Stimulated activated CD4-positive, alpha-beta T cell treated with anti-CD3 and anti-CD28 coated beads, TNF-alpha, amount 100 ng/mL, for 24 hours (primary cell): ENCODE measurements at places on chromosomes 3 and 15.

DNA sequence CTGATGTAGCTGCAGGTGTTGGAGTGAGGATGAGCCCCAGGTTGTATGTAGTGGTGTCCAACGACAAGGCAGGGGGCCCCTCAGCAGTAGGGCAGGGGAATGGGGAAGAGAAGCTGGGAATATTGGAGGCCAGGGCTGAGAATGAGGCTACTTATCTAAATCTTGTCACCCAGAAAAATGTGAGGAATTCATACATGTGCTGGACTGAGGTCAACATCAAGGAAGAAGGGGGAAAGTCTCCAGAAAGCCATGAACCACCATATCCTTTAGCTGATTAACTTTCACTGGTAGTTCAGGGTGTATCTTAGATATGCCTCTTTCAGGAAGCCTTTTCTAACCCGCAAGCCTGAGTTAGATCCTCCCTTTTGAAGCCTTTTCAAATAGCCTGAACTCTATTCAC lies 22.6 kb upstream of the FSTL1 start:
- no peak for DNase-seq

DNA sequence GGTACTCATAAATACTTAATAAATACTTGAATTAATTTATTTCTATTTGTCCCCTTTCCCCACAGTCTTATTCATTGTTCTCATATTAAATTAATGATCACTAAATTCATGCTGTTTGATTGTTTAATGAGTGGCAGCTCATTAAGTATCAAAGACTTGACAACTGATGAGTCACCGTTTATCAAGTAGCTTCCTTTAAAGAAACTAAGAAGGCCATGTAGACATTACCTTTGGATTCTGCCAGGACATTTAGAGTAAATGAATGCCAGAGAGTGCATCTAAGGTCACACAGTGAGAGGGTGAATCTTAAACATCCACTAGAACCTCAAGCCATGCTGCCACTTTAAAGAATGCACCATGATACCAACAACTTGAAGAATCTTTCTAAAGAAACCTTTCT lies 23.9 kb downstream of the ZBED2 start:
- no peak for DNase-seq

DNA sequence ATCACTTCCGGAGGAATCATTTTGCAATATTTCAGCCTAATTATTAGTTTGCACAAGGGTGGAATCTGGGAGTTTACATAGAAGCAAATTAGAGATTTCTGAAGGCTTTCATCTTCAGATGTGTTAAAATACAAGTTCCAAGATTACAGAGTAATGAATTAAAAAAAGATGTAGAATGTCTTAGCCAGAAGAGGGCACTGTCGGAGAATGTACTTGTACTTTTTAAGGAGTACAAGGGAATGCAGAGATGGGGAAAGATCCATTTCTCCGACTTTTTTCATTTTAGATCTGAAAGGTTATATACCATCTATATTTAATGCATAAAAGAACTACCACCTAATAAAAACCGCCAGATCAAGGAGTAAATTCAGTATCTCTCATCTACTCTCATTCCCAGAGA lies 43.1 kb upstream of the WDR5B start:
- DNase-seq = no peak

GRCh38 chr15:72847806-72848205 lies 64.2 kb upstream of the ADPGK start:
- no peak for DNase-seq

- DNase-seq = no peak
Measured at GRCh38 chr15:100571592-100572167, 30.3 kb downstream of the LINS1 start.

GRCh38 chr3:175512700-175513099 lies 653.6 kb downstream of the NAALADL2 start:
- no peak for DNase-seq

DNA sequence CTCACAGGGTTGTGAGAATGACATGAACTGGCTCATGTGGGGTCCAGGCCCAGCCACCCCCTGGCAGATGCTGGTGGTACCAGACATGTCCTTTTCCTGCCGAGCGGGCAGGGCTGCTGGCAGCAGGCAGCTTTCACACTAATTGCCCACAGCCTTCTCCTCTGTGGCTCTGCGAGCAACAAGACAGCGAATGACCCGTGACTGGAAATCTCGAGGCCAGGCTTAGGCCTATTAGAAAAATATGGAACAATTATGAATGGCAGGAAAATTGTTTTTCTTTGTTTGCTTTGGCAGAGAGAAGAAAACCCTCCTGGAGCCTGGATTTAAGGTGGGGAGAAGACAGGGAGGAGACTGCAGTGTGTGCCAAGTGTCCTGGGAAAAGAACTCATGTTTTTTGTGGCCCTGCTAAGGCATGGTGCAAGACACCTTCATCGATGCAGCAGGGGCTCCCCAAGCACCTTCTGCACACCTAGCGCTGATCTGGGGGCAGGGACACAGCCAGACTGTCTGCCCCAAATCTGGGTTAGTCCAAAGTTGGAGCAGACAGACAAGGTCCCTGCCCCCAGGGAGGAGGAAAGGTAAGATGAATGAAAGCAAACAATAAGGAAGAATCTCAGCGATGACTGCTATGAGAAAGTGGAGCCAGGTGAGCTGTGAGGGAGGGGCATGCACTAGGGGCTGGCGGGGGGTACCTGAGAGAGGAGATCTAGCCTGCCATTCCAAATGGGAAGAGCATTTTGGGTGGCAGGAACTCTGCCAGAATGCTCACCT lies 193.8 kb upstream of the TLE3 start:
- no peak for DNase-seq

GRCh38 chr15:63815796-63816533 lies 17.8 kb downstream of the HERC1 start:
- no peak for DNase-seq

DNA sequence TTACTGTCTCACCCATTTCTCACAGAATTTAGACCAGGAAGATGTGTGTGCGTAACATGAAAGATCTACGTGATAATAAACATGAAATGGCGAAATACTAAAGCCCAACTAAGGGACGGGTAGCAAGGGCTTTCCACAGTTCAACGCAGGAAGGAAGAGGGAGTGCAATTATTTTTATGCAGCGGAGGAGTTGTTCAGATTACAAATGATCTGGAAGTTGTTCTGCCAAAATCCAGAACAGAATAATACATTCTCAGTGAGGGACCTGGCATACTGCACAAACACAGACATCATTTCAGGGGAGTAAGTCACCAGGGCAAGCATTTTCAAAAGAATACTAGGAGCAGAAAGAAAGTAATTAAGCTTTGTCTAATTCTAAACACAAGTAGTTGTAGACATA lies 133.6 kb upstream of the RAP2B start:
- DNase-seq = no peak

DNA sequence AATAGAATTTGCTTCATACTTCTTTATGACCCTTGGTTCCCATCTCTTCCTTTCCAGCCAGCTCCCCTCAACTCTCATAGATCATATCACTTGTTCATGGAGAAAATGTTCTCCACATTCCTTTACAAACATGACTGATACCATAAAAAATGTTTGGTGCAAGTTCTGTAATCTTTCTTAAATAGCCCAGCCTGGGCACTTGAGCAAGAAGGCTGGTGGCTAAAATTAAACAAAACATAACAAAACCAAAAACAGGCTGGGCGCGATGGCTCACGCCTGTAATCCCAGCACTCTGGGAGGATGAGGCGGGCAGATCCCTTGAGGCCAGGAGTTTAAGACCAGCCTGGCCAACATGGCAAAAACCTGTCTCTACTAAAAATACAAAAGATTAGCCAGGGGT lies 8.9 kb upstream of the POLR2M start:
- DNase-seq = no peak

- DNase-seq = no peak
Measured at GRCh38 chr15:49423021-49423420, at the start of gene FGF7. Gene FGF7 (plus strand): TSS chr15:49423242. CDS start chr15:49424298, 1,056 bp downstream.

DNA sequence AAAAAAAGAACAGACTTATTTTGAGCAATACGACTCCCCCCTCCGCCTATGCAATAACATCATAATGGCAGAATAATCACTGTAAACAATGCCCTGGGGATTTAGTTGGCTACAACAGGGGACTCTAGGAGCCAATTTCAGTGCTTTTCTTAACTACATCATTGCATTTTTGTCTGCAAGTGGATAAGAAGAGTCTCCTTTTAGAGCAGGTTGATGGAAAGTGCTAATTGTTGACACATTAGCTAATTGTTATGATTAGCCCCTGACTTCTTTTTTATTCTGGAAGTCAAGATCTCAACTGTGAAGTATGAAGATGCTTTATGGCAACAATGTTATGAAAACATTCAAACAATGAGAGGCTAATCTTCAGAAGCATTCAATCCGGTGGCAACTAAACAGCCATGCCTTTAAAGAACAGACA lies 121.2 kb downstream of the MECOM start:
- DNase-seq = no peak

DNA sequence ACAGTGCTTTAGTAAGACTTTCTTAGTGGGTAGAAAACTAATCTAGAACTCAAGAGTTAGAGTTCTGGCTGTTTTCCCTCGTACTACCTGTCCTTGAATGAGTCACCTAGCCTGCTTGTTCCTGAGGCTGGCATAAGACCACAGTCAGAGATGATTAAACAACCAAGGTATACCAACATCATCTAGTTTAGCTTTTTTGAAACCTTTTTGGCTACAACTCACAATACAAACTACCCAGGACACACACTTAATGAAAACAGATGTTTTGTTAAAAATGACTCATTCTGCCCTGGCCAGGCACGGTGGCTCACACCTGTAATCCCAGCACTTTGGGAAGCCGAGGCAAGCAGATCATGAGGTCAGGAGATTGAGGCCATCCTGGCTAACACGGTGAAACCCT lies 4.6 kb downstream of the MCCC1 start:
- no peak for DNase-seq

DNA sequence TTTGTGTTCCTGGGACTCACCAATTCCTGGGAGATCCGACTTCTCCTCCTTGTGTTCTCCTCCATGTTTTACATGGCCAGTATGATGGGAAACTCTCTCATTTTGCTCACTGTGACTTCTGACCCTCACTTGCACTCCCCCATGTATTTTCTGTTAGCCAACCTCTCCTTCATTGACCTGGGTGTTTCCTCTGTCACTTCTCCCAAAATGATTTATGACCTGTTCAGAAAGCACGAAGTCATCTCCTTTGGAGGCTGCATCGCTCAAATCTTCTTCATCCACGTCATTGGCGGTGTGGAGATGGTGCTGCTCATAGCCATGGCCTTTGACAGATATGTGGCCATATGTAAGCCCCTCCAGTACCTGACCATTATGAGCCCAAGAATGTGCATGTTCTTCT lies 16.8 kb downstream of the OR4F15 start:
- DNase-seq = no peak

DNA sequence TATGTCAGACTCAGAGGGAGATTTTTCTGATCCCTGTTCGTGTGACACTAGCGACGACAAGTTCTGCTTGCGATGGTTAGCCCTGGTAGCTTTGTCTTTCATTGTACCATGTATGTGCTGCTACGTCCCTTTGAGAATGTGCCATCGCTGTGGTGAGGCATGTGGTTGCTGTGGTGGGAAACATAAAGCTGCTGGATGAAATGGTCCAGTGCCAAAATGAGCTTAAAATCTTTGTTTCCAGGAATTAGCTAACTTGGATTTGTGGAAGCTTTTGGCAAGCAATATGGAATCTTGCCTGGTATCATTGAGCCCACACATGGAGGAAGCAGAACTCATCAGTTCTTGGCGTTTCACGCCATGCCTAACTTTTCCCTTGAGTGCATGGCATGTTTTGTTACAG lies 98.8 kb downstream of the SPRED1 start:
- DNase-seq = no peak

GRCh38 chr3:126858887-126859286 lies 124.0 kb upstream of the PLXNA1 start:
- no peak for DNase-seq

DNA sequence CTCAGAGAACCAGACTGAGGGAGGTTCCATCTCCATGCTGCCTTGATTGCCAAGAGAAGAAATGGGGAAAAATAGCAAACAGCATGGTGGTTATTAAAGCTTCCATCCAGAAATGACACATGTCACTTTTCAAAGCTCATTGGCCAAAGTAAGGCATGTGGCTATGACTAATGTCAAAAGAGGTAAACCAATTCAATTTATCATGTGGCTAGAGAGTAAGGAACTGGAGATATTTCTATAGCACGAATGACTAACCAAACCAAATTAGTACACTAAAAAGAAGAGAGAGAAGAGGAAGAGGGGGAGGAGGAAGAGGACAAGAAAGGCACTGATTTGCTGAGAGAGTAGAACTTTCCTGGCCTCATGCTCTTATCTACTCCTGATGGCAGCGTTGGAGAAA lies 115.2 kb upstream of the SLC6A11 start:
- DNase-seq = no peak

- DNase-seq = no peak
Measured at GRCh38 chr3:113035387-113035982, 44.7 kb downstream of the GTPBP8 start.

DNA sequence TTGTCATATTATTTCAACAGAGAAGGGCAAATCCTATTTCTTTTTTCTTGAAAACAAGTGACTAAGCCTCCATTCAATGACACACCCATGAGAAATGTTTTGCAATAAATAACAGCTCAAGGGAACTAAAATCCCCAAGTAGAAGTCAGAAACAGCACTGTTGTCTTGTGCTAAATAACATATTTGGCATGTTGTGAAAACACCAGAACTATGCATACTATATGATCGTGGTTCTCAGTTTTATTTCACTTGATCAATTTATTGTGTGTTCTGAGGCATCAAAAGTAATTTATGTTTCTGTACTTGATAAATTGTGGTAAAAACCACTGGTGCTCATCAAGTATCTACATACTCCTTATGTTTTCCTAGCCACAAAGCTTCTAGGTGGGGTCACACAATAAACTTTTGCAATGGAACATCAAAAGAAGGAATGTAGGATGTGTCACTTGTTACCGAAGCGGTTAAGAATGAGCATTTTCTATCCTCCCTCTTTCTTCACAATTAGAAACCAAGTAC lies 691.7 kb upstream of the CBLB start:
- no peak for DNase-seq

- peak; percentile 36 for DNase-seq
Measured at GRCh38 chr15:81001152-81002008, 657 bp downstream of the TLNRD1 start.

DNA sequence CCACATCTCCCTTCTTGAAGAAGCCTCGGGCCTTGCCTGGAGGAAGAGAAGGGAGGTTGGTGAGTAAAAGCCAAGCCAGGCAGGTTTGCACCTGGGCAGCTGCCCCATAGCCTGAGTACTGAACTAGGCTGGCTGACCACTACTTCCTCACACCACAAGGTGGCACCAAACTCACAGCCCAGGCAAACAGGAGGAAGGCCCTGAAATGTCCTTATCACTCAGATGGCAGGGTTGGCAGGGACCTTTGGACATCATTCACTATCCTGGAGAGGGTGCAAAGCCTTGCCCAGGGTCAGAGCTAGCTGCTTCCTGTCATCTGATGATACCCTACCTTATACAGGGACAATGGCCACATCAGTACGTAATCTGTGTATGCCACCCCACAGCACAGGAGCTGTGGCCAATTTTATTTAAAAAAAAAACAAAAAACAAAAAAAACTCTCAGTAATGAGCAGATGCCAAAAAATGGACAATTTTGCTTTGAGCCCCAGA lies 2.2 kb upstream of the GRAMD2A start:
- peak; percentile 40 for DNase-seq

- no peak for DNase-seq
Measured at GRCh38 chr3:129822241-129822640, 71.3 kb downstream of the TMCC1 start.
